Fibroblast of skin of left quadriceps (primary cell): ENCODE measurements at places on chromosomes 12 and 14.

- DNase-seq = no peak
Observed at GRCh38 chr12:82994117-82994516, 307.4 kb downstream of the TMTC2 start.

DNA sequence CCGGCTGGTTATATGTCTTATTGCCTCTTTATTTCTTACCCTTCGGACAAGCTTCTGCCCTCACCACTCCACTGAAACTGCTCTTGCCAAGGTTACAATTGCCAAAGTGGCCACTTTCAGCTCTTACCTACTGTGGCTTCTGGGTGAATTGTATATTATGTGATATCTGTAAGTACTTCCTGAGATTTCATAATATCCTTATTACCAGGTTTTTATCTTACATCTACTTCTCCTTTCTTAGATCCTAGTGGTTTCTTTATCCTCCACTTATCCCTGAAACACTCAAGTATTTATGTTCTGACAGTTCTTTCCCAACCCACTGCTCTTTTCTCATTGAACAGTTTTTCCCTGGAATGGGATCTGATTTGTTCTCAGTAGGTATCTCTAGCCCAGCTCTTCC is 10.5 kb downstream of the CELA1 start:
- no peak for DNase-seq

GRCh38 chr12:96329545-96329944 is 70.7 kb downstream of the CDK17 start:
- no peak for DNase-seq

- DNase-seq = no peak
Observed at GRCh38 chr12:63766498-63766897, 13.2 kb upstream of the RXYLT1 start.

- DNase-seq = peak; percentile 10
Observed at GRCh38 chr14:95998656-95999055, 40.5 kb upstream of the C14orf132 start.
